ENCODE measurements at places on chromosomes 7 and 10.

DNA sequence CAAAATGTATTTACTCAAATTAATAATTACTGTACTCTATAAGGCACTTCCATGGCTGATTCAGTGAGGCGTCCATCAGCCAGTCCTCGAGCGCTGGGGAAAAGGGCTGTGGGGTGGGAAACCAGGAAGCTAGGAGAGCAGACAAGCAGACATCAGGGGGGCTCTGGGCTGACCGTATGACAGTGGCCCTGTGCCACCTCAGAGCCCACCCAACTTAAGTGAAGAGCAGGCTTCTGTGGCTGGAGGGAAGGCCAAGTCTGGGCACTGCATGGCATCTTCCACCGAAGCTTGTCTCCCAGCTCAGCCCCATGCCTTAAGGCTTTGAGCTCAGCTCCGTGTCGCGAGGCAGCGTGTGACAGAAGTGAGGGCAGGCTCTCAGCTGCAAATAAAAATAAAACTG lies 464.5 kb upstream of the ZMIZ1 start:
- no peak for DNase-seq

DNA sequence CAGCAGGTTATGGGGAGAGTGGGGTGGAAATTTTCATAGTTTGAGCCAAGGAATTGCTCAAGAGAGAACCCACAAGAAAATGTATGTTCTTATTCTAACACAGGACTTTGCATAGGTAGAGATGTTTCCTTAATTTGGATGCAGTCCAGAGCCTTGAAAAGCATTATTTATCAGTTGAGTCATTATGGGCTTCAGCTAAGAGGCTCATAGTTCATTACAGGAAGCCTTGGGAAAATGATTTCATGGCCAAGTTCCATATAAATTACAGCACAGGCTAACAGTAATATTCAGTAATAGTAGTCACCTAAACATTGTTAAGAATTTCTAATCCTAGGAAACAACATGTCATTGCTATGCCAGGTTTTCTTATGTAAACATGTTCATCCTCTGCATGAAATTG lies 131.1 kb upstream of the PTPRZ1 start:
- no peak for DNase-seq

DNA sequence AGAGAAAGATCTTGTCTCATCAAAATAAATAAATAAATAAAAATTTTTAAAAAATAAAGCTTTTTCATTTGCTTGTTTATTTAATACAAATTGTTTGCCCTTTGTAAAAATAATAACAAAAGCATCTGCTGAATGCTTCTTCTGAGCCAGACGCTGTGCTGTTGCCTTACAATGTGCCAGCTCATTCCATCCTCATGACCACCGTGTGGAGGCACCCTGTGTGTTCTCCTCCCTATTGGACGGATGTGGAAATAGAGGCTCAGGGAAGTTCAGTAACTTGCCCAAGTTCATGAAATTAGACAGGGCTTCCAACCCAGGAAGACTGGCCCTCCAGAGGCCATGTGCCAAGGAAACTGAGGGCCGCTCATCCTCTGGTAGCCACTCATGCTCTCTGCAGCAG lies 120.6 kb downstream of the SH3PXD2A start:
- DNase-seq: no peak

DNA sequence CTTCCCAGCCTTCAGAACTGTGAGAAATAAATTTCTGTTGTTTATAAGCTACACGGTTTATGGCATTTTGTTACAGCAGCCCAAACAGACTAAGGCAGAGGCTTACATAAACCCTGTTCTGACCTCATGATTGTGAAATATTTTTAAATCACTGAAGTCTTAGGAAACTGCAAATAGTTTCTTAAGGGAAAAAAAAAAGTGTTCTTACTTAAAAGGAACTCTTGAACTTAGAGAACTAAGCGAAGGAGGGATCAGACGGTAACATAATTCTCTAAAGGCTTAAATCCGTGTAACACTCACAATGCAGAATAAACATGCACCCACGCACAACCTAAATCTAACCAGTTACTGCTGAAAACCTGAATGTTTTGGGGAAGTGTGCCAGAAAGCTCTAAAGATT lies 749.1 kb upstream of the LRRTM3 start:
- no peak for DNase-seq

DNA sequence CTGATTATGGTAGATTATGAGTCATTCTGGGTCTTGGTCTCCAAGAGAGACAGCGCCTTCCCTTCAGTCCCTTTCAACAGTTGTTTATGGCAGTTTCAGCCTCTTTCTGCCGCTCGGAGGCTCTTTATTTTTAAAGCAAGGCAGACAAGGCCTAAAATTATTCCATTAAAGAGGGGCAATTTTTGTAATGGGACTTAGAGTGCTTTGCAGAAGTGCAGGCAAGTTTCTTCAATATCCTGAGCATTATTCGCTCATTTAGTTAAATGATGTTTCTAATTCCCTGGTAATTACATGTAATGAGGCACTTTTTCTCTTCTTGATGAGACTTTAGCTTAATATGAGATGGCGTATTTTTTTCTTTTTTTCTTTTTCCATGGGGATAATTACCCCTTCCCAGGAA lies 33.6 kb downstream of the BUB3 start:
- DNase-seq: peak; percentile 71

- DNase-seq: no peak
Measured at GRCh38 chr10:613271-614138, 76.0 kb downstream of the DIP2C start.

- no peak for DNase-seq
Measured at GRCh38 chr7:69937097-69937496, 338.8 kb downstream of the AUTS2 start.

DNA sequence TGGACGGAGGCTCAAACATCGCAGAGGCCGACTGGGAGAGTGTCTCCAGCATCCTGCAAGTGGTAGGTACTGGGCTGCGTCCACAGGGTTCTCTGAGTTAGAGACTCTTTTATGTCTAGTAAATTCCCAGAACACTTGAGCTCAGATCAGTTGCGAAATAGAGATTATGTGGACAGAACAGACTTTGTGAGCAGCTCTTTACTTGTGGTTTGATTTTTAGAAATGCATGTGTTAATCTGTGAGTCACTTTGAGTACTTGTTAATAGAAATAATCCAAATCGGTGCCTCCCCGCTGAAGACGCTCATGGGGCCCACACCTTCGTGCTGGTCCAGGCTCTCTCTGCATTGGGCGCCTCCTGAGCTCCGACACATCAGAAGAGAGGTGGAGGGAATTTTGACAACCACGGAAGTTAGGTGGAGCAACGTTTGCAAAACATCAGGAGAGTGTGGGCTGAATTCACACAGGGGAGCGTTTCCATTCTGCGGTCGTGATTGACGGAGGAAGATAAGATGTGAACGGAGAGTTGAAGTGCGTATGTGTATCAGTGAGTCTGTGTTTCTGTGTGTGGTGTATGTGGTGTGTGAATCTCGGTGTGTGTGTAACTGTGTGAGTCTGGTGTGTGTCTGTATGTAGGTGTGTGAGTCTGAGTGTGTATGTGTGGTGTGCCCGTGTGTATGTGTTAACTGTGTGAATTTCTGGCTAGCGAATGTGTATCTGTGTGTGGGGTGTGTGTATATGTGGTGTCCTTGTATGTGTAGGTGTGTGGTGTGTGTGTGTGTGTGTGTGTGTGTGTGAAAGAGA lies 32.1 kb downstream of the PFKP start:
- no peak for DNase-seq

GRCh38 chr10:122647383-122647968 lies 52.2 kb downstream of the C10orf120 start:
- DNase-seq: no peak

GRCh38 chr7:151890355-151891004 lies 13.6 kb upstream of the PRKAG2 start:
- DNase-seq: no peak

DNA sequence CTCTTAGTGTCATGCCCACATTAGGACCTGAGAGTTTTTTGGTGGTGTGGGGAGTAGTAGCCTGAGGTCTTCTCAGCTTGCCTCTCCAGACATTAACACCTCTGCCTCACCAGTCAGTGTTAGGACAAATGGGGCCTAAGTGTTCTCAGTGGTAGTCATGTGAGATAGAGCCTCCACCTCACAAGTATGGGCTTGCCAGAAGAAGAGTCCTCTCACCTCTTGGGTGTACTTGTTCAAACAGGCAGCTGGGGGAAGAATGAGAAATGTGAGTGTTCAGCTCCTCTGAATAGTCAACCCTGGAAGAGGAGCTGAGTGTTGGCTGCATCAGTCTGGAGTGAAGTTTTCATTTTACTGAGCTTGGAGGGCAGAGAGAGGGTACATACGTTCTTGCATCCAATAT lies 464.6 kb downstream of the POM121L12 start:
- no peak for DNase-seq

DNA sequence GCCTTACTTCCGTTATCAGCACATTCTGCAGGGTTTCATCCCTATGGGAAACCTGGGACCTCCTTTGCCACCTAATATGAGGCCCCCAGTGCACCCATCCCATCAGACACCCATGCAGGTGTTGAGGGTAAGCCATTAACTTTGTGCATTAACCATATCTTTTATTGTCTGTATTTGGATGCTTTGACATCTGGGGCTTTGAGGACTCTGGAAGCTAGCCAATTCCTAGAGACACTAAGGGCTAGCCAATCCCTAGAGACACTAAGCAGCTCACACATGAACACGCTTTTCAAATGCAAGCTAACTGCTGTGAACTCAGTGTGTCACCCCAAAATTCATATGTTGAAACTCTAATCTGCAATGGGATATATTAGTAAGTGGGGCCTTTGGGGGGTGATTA lies 272.5 kb upstream of the COBL start:
- DNase-seq: no peak

- no peak for DNase-seq
Measured at GRCh38 chr7:112143136-112143535, 63.1 kb downstream of the DOCK4 start.

GRCh38 chr10:90871279-90871765 lies 452 bp upstream of the RPP30 start:
- peak; percentile 30 for DNase-seq

DNA sequence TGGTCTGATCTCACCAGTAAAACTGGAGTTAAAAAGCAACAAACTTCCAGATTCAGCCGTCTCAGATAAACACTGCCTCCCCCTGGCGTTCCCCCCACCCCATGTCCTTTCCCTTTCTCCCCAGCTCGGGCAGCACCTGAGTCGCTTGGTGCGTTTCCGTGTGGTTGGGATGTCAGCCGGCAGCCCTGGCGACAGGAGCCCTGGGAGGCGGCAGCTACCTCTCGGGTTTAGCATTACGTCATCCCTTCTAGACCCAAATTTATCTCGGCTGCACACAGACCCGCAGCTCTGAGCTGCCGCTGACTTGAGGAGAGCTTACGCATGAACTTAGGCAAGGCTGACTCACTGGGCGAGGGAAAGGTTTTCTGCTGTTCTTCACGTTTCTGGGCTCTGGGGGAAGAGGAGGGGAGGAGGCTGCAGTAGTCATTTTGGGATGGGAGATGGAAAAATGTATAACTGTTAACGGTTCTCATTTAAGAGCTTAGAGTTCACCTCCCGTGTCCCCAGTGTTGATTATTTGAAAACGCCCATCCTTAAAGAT lies 14.4 kb downstream of the MXI1 start:
- no peak for DNase-seq

DNA sequence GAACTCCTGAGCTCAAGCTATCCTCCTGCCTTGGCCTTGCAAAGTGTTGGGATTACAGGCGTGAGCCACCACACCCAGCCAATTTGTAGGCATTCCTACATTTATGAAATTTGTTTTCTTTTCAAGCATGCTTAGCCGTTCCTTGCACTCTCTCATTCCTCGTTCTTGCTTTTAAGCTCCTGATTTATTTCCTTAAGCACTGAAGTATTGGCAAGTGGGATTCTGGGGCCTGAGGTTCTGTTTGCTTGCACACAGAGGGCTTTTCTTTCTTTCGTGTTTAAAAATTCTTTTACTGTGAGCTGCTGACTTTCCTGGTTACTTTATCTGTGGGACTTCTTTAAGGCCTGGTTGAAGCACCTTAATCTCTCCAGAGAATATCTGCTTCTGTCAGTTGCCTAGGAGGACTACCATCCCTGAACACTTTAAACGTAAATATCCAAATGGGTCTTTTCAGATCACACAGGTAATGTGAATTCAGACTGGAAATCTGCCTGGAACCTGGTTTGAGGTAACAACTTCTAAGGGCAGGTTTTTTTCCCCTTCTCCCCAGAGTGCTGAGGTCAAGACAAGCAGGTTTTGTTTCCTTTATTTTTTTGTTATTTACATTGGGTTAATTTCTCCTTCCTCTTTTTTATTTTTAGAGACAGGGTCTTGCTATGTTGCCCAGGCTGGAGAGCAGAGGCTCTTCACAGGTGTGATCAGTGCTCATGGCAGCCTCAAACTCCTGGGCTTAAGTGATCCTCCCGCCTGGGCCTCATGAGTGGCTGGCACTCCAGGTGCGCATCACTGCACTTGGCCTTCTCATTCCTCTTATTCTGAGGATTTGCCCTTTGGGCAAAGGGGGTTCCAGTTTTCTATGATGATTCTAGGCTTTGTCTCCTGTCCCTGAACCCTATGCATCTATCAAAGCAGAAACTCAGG lies 102.9 kb downstream of the PFKFB3 start:
- DNase-seq: no peak

DNA sequence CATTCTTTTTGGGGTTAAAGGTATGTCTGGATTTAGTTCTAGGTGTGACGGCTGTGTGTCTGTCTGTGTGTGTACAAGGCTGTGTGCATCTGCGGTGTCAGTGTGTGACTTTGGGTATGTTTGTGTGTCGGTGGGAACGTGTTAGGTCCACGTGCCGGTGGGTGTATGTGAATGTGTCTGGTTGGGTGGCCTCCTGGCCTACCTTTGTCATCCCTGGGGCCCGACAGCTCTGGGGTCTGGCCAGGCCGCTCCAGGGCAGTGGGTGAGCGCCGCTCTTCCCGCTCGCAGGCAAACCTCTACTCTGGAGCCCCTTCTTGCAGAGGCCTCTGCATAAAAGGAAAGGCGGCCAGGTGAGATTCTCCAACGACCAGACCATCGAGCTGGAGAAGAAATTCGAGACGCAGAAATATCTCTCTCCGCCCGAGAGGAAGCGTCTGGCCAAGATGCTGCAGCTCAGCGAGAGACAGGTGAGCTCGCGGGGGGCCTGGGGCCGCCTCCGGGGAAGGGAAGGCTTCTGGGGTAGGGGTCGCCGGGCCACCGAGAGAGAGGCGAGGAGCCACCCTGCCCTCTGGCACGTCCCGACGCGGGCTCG lies 2.4 kb downstream of the HHEX start:
- no peak for DNase-seq

GRCh38 chr10:12403119-12403518 lies 53.8 kb downstream of the CAMK1D start:
- no peak for DNase-seq

GRCh38 chr7:130223646-130224045 lies 16.0 kb downstream of the SSMEM1 start:
- no peak for DNase-seq

- DNase-seq: no peak
Measured at GRCh38 chr10:131264110-131264788, 47.3 kb downstream of the TCERG1L start.
